ENCODE measurements at places on chromosomes 4 and X.

GRCh38 chrX:134544513-134545151, 84.7 kb downstream of the HPRT1 start:
- no peak for DNase-seq

DNA sequence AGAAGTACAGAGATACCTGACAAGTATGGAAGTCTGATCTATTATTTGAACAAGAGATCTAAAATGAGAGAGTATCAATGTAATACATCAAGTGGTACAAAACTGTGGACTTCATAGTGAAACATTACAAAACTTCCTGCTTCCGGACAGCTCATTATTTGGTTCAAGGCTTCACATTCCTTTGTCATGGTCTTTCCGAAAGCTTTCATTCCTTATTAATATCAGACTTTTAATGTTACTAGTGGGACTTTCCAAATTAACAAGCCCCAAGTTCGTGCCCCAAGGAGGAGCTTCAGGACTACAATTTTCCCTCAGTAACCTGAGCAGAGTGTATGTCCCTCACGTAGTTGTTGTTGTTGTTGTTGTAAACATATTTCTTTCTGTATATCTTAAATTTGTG, 1.2 kb downstream of the CHIC2 start:
- DNase-seq: no peak

DNA sequence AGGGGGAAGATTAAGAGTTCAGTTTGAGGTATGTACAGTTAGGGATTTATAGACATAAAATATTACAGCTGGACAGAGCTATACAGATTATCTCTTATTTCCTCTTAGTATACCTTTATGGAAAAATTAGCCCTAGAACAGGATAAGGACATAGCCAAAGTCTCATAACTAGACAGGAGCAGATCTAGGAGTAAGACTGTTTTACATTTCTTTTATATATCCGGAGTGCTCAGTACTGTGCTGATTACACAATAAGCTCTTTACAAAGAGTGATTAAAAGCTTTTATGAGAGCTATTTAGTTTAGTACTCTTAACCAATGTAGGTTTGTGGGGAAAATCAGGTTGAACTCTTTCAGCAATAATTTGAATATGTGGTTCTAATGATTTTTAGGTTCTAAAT, 105.8 kb downstream of the TBX22 start:
- no peak for DNase-seq

- DNase-seq: peak; percentile 62
These were observed 65.8 kb downstream of the RASGEF1B start for GRCh38 chr4:81405900-81406401.

DNA sequence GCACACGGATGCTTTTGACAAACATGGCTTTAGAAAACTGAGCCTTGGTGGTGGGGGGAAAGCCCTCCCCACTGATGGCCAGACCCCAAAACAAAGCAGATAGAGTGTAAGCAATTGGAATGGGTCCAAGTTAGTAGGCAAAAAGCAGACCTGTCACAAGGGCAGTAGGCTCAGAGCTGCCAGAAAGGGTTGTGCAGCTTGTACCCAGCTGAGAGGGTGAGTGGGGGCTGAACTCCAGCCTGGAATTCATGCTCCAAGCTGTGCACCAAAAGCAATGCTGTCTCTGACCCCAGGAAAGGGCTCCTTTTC, 101.1 kb upstream of the TEX13D start:
- no peak for DNase-seq

GRCh38 chrX:26722666-26723428, 506.9 kb downstream of the MAGEB5 start:
- no peak for DNase-seq

- no peak for DNase-seq
These were observed 241.1 kb downstream of the MAPK10 start for GRCh38 chr4:86118711-86119110.

GRCh38 chr4:121799208-121799823, 1.8 kb upstream of the EXOSC9 start:
- peak; percentile 17 for DNase-seq

- no peak for DNase-seq
These were observed 29.1 kb downstream of the HADH start for GRCh38 chr4:108018884-108019187.

GRCh38 chrX:100931925-100932285, 3.2 kb upstream of the XKRX start:
- DNase-seq: no peak

- peak; percentile 11 for DNase-seq
These were observed 5.0 kb downstream of the TDO2 start for GRCh38 chr4:155908187-155909139.

DNA sequence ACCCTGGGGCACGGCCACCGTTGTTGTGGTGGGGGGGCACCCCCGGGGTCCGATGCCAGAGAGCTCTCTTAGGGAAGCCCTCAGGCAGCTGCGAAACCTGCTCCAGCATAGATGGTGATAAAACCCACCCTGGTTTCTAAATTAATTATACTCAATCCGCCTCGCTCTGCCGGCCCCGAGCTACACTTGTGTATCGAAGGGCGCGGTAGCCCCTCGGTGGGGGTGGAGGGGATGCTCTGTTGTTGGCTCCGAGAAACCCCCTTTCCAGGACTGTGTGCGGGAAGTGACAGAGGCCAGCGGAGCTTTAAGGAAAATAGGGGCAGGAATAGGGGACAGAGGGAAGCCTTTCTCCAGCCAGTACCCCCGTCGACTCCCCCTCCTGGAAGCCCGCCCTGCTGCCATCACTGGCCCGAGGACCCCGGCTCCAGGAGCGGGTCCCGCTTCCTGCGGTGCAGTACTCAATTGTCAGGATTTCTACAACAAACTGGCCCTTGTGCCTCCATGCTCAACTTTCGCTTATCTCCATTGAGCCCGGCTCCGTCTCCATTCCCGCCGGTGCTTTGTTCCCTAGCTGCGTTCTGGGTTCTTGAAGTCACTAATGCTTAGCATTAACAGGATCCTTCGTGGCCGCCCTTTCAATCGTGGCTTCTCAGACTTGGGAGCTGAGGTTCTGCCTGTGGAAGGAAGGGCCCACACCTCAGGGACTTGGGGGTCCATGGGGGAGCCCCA, 408.2 kb downstream of the BCOR start:
- DNase-seq: no peak

- no peak for DNase-seq
These were observed 4.5 kb downstream of the MAP7D2 start for GRCh38 chrX:20112022-20112774.
